ENCODE measurements at places on chromosomes 3 and 15. TPM values are rescaled to one million over a fixed set of nuclear protein-coding genes. Genes with fewer than 3 reads are reported as not detected.

CX3CR1 gene
- total RNA-seq, result not detected

ITIH4 gene
- not detected for total RNA-seq

C3orf20 gene
- total RNA-seq, result not detected

CGNL1 gene
- total RNA-seq, result 11.0 TPM

NPAP1 gene
- 0.16 TPM for total RNA-seq

TSPAN3 gene
- total RNA-seq, result 194 TPM

DPPA4 gene
- total RNA-seq, result not detected

SGO1 gene
- total RNA-seq, result 14.5 TPM

KCNMB2 gene
- total RNA-seq, result 0.41 TPM

PCOLCE2 gene
- total RNA-seq, result 31.6 TPM

SETD2 gene
- 83.6 TPM for total RNA-seq

ECE2 gene
- not detected for total RNA-seq

ROBO2 gene
- total RNA-seq, result 1.2 TPM

NFKBIZ gene
- total RNA-seq, result 38.3 TPM

POTEB2 gene
- not detected for total RNA-seq

BFSP2 gene
- not detected for total RNA-seq

CSPG5 gene
- total RNA-seq, result 0.09 TPM

ARGFX gene
- not detected for total RNA-seq

POLQ gene
- total RNA-seq, result 10.1 TPM

SLC6A1 gene
- total RNA-seq, result not detected

CRYGS gene
- 1.3 TPM for total RNA-seq
